ENCODE measurements at places on chromosomes 16 and 17.

DNA sequence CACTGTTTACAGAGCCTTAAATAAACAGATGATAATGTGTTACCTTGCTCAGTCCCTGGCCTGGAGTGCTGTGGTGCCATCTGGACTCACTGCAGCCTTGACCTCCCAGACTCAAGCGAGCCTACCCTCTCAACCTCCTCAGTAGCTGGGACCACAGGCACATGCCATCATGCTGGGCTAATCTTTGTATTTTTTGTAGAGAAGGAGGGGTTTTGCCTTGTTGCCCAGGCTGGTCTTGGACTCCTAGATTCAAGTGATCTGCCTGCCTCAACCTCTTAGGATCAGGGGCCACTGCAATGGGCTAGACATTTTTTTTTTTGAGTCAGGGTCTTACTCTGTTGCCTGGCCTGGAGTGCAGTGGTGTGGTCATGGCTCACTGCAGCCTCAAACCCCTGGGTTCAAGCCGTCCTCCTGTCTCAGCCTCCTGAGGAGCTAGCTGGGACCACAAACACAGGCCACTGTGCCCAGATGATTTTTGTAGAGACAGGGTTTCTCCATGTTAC is 5.0 kb upstream of the NAGLU start:
- no peak for DNase-seq

DNA sequence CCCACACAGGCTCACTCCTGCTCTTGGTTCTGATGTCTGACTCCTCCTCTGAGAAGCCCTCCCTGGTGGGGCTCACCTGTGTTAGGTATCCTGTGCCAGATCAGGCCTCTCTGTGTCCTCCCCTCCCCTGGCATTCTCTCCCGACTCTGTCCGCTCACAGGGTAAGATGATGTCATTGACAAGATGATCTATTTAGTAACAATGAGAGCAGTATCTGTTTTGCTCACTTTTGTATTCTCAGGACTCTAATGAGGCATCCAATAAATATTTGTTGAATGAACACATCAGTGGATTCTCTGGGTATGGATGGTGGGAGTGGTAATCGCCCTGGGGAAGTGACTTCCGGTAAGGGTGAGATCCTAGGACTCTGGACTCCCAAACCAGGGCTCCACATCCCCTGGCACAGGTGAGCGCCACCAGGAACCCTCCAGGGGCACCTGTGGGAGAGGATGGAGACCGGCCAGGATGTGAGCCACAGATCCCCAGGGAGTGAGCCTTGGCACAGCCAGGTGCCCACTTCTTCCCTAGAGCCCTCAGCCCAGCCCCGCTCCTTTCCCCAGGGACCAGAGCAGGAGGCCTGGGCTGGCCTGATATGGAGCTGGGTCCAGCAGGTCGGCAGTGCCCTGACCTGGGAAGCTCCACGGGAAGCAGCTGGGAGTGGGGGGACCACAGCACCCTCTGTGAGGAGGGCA is 5.4 kb upstream of the HAP1 start:
- no peak for DNase-seq

- DNase-seq: no peak
Measured at GRCh38 chr17:65166787-65167186, 29.6 kb downstream of the RGS9 start.

DNA sequence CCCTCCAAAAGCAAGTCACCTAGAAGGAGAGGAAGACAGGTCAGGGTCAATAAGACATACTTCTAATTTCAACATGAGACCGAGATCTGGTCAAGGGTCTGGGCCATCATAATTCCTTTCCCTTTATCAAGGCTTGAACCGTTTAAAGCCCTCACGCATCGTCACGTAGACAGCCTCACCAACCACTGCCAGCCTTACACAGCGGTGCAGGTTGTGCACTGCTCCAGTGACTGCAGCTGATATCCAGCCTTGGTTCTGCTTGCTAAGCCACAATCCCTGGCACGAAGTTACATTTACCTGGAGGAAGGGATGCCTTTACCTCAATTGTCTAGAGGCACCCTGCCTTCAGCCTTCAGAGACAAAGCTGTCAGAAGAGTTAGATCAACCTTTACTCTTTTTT is 85.1 kb downstream of the MYH11 start:
- DNase-seq: no peak

DNA sequence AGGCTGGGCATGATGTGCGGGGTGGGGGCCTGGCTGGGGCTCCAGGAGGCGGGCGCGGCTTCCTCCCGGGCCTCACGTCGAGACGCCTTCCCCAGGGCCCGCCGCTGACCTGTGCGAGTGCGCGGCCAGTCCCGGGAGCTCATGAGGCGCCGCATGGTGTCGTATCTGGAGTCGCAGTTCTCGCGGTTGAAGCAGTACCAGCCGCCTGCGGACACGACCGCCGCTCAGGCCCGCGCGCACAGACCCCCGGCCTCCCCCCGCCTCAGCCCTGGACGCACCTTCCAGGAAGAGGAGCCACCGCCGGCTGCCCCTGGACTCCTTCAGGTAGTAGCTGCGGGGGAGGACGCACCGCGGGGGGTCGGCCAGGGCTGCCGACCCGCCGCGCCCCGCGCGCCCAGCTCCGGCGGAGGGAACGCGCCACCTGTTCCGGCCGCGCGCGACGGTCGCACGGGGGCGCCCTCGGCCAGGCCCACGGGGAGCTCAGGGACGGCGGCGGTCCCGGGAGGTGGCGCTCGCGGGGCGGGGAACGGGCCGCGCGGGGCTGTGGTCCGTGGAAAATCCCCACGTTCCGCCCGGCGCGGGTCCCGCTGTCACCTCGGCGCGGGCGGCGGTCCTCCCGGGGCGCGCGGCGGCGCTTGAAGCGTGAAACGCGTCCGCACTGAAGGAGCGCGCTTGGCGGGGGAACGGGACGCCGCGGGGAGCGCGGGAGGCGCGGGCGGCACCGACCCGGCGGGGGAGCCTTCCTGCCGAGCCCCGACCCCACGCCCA is 1.4 kb downstream of the NOTUM start:
- DNase-seq: peak; percentile 82

GRCh38 chr16:83952940-83953795 is at the start of gene OSGIN1:
Gene OSGIN1, plus strand, starts transcription at chr16:83953240. Its CDS starts 4,432 bp downstream, at chr16:83957672.
- peak; percentile 77 for DNase-seq

DNA sequence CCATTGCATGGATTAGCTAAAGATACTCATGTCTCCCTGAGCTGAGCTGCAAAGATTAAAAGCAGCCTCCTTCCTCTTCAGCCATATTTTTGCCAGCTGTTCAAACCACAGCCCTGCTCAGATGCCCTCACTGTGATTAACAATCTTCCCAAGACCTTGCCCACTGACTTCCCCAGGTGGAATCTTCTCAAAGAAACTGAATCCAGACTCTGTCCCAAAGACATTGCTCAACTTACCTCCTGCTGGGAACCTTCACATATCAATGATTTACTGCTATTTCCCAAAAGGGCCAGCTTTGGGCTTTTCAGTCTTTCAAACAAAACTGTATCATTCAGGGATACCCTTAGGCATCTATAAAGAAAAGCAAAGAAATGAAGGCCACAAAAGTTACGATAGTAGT is 9.2 kb downstream of the C17orf67 start:
- no peak for DNase-seq

GRCh38 chr16:27383556-27384243 is 18.3 kb upstream of the IL21R start:
- DNase-seq: no peak

- no peak for DNase-seq
Measured at GRCh38 chr16:78192734-78193488, 93.5 kb downstream of the WWOX start.

DNA sequence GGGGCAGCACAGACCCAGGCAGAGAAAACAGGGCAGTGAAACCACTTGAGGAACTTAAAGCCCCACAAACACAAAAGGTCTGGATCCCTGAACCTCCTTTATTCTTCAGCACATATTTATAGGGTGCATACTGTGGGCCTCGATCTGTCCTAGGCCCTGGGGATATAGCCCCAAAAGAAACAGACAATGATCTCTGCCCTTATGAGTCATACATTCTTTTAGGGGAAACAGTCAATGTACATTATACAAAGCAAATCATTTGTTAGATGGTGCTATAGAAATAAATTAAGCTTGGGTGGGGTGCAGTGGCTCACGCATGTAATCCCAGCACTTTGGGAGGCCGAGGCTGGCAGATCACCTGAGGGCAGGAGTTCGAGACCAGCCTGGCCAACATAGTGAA is 10.0 kb upstream of the HES7 start:
- DNase-seq: no peak

DNA sequence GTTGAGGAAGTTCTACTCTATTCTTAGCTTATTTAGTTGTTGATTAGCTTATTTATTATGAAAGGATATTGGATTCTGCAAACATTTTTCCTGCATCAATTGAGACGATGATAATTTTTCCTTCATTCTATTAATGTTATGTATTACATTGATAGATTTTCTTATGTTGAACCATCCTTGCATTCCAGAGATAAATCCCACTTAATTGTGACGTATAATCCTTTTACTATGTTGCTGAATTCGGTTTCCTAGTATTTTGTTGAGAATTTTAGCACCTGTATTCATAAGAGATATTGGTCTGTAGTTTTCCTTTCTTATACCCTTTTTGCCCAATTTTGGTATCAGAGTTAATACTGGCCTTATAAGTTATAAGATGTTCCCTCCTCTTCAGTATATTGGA is 47.6 kb upstream of the BRD7 start:
- DNase-seq: no peak

GRCh38 chr17:59762049-59762823 is 54.8 kb downstream of the VMP1 start:
- DNase-seq: no peak

- no peak for DNase-seq
Measured at GRCh38 chr17:17541640-17542001, 45.4 kb upstream of the RASD1 start.

DNA sequence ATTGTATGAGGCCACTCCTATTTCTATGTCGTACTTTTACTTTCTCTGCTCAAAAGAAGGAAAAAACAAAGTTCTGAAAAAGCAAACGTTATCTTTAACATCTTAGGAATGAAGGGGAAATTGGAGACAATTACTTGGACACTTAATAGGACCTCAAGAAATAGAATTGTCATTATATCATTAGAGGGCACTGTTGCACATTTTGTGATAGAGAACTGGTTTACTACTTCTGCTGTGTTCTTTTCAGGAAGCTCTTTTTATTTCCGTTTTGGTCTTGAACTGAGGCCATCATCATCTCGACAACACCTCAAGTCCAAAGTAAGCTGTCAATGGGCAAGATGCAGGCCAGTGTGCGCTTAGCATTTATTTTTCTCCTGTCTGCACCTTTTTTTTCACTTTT is 14.6 kb downstream of the COG4 start:
- no peak for DNase-seq

DNA sequence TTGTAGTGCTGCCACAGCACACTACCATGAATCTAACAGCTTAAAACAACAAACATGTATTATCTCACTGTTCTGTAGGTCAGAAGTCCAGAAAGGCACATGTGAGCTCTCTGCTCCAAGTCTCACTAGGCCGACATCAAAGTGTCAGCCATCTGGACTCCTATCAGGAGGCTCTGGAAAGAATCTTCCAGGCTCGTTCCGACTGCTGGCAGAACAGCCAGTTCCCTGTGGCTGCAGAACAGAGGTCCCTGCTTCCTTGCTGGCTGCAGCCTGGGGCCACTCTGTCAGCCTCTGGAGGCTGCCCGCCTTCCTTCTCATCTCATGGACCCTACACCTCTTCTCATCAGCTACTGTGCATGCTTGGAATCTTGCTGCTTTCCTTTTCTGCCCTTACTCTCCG is 168.9 kb downstream of the CBLN1 start:
- DNase-seq: no peak

DNA sequence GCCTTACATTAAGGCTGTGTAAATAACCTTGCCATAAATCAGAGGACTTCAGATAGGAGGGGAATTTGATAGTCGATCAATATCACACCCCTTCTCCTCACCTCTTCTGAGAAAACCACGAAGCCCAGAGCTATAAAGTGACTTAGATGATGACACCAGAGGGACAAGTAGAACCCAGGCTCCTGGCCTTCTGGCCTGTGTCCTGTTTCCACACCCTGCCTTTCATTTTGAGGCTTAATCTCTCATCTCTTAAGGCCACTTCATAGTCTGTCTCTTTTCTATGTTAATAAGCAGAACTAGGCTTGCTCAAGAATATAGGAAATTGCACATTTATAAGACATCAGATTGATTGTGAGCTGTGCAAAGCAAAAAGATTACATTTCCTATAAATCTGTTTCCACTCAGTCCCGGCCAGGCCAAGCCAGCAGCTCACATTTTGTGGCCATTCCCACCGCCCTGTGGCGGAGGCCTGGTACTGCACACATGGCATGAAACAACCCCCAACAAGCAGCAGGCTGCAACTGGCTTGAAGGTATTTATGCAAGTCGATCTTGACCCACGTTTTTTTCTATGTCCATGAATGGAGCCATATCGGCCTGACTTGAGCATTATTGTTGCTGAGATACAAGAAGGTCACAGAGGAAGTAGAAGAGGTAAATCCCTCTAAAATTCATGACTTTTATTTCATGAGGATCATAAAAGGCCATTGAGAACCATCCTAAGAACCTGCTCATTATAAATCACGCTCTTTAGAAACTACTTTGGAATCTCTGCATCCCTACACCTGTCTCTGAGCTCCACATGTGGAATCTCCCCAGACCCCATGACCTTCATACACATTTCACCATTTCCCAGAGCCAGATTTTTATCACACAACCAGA is 93.7 kb downstream of the PMP22 start:
- DNase-seq: peak; percentile 57

- no peak for DNase-seq
Measured at GRCh38 chr17:39090908-39091665, 60.4 kb downstream of the PLXDC1 start.

GRCh38 chr17:60087882-60088669 is 9.4 kb upstream of the HEATR6 start:
- DNase-seq: no peak

GRCh38 chr16:88456356-88457292 is 3.5 kb downstream of the ZFPM1 start:
- DNase-seq: no peak

GRCh38 chr17:19987897-19988296 is 10.3 kb upstream of the AKAP10 start:
- DNase-seq: no peak

DNA sequence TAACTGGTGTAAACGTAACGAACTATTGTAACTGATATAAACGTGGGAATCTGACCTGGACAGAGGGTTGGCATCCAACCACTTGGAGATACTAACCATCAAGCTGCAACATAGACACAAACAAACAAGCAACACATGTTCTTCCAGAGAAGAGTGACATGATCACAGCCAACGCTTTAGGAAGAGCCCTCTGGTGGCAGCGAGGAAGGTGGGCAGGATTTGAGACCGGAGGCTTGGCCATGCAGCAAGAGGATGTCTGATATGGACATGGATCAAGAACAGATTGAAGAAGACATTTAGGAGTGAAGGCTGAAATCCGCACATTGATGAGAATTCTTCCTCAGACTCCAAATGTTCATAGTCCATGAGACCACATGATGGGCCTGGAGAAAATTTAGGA is 40.3 kb upstream of the TNRC6A start:
- DNase-seq: peak; percentile 59

Measured in BE2C (cell line).